DMS153 (cell line): ENCODE measurements at places on chromosomes 4 and X.
A peak's percentile ranks its signal among the peaks of the same experiment; 100 is the strongest.

GRCh38 chr4:118997601-118998000 is 108.9 kb downstream of the SYNPO2 start:
- DNase-seq = no peak

DNA sequence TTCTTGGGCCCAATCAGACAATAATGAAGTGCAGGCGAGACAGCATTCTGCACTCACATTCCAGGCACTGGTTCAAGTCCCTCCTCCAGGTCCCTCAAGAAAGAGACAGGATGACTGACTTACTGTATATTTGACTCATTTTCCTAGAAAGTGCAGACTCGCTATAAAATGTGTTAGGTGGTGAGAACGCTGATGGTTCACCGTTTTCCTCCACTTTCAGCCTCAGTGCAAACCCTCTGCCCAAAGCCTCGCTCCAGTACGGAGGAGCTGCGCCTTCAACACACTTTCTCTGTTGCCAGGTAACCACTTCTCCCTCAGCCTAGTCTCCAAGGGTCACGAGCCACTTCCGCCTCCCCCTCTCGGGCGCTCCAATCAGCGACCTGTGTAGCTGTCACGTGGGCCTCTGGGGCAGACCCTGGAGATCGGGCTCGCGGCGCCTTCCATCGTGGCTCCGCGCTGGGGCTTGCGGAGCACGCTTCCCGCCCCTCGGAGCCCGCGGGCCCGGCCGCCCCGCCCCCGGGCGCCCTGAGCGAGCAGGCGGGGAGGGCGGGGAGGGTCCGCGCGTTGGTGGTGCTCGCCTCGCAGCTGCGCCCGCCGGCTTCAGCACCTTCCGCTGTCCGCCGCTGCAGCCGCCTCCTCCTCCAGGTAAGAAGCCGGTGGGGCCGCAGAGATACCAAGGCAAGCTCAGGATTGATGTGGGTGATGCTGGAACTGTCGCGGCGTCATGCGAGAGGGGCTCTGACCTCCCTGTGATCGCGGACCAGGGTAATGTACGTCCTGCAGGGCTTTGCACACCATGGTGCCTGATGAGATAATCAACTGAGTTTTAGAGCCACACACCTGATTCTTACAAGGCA is at the start of gene WDR17:
WDR17 (plus strand) TSS at position 407 of the 857 bp plus-strand sequence. CDS start 45,740 bp downstream, outside the sequence.
- peak; percentile 95 for DNase-seq

DNA sequence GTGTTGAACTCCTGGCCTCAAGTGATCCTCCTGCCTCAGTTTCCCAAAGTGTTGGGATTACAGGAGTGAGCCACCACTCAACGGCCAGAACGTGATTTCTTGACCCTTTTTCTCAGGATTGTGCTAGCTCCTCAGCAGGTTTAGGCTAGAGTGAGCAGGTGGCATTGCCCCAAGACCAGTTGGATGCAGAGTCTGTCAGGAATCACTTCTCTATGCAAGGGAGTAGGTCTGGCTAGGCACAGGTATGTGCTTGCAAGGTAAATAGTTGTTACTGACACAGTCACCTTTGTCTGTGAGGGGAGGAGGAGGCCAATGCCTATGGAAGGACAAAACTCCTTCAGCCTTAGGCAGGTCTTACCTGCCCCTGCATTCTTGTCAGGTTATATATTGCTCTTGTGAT is 24.2 kb downstream of the SLC25A5 start:
- DNase-seq = no peak

- no peak for DNase-seq
Observed at GRCh38 chr4:154471032-154471431, 20.6 kb downstream of the DCHS2 start.

GRCh38 chrX:69024161-69024736 is 141.0 kb downstream of the PJA1 start:
- DNase-seq = no peak

GRCh38 chrX:107573016-107573415 is 55.3 kb upstream of the PRPS1 start:
- DNase-seq = no peak

DNA sequence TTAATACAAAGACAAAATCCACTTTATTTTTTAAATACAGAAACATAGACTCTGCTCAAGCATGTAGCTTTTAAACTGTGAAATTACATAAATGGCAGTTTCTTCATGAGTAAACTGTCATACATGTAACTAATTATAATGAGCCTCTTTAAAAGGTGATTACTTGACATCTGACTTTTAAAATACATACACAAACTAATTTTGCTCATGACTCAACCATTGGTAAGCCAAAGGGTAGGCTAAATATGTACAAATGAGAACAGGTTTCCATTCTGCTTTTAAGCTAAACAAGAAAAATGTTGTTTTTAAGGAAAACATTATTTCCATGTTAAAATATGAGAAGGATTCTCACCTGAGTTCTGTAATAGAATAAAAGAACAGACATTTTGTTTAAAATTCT is 27.9 kb downstream of the CAMK2D start:
- DNase-seq = no peak

DNA sequence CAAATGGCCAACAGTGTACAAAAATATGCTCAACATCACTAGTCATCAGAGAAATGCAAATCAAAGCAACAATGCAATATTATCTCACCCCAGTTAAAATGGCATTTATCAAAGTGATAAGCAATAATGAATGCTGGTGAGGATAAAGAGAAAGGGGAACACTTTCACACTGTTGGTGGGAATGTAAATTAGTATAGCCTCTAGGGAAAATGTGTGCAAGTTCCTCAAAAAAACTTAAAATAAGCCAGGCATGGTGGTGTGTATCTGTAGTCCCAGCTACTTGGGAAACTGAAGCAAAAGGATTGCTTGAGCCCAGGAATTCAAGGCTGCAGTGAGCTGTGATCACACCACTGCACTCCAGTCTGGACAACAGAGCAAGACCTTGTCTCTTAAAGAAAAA is 572.1 kb downstream of the NLGN4X start:
- no peak for DNase-seq

DNA sequence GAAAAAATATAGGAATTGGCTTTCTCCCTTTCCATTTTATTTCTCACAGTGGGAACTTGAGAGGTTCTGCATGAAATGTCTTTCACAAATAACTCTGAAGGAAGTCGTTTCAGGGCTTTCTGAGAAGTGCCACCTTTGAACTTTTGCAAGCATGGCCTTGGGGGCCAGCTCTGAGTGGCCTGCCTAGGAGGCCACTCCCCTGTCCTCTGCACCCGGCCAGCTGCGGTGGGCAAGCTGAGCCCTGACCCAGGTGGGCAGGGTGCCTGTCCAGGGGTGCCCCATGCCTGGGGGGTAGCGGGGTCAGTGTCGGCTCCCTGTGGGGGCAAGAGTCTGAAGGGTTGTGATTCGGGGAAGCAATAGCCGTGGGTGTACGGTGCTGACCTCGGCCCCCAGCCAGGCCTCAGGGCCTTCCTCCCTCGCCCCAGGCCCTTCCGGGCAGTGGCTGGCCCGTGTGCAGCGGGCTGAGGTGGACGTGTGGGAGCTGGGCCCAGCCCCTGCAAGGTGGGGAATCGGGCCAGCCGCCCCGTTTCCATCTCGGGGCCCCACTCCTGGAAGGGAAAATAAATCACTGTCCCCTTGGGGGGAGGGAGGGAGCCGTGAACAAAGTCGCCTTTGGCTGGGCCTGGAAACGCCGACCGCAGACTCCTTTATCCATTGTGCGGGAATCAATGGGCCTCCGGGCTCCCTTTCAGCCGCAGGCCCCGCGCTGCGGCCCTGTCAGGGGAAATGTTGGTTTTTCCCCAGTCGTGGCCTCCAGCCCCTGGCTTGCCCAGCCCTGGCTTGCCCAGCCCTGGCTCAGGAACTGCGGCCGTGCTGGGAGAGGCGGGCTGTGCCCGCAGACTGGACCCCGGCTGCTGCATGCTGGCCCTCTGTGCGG is 3.1 kb downstream of the FGFRL1 start:
- no peak for DNase-seq

DNA sequence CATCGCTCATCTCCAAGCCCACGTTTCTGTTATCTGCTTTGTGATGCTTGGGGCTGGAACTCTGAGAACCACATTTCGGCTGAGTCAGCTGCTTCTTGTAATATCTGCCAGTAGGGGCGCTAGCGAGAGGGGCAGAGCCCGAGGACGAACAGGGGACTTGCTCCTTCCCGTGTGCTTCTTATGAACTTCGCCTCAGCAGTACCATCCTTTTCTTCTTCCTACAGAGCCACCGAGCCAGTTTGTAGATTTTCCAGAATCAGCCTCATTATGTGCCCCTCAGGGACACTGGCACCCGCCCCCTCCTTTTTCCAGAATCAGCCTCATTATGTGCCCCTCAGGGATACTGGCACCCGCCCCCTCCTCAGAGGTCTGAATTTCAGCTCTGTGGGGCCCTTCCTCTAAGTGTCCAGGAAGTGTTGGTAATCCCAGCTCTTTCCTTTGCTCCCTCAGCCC is 441.7 kb upstream of the RASGEF1B start:
- DNase-seq = no peak

GRCh38 chrX:111652719-111653118 is 28.3 kb upstream of the ALG13 start:
- no peak for DNase-seq

DNA sequence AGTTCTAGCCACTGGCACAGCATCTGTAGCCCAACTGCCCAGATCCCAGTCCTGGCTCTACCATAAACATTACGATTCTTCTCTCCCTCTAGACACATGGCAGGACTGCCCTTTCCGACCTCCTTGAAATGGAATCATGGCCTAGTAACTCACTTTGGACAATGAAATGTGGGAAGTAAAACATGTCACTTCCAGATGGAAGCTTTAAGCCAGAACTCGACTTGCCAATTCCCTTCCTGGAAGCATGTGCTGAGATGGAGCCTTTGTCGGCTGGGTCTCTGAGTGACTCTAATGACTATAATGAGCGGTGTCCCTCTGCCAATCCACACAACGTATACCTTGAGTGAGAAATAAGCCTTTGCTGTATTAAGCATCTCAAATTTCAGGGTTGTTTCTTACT is 34.7 kb downstream of the SH3RF1 start:
- no peak for DNase-seq

GRCh38 chrX:153780678-153781427 is at the start of gene SRPK3:
Gene SRPK3, plus strand, starts transcription at chrX:153781041. Its CDS starts 46 bp downstream, at chrX:153781087.
- no peak for DNase-seq

DNA sequence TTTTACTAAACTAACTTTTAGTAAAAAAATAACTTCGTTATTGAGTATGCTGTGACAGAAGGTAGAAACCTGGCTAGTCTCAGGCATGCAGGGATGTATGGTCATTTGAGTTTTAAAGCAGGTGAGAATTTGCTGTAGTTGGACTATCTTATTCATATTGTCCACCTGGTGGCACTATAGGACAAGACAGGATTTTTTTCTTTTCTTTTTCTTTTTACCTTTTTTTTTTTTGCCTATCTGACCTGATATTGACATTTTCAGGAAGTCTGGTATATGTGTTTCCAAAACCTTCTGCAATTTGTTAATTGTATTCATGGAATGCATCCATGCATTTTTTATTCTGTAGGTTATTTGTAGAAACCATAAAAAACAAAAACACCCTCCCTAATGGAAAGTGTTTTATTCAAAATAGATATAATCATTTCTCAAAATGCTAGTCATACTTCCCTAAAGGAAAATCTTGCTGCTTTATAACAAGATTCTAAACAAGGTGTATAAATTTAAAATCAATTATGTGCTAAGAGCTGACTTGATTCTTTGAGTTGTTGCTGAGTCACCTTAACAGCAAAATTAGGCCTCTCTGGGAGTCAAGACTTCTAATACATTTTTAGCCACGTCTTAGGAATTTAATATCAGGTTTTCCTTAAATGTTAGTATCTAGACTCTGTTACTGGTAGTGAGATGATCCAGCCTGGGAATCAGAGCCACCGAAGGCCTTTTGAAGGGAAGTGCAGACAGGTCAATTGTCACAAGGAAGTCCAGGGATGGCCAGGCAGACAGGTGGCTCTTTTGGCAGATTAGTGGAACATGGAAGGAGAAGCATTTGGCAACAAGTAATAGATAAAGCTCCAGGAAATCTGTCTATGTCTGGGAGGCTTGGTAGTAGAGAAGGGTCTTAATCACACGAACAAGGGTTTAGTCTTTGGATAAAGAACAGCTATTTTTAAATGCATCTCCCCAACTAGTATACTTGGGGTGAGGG is 201.3 kb upstream of the GNPDA2 start:
- DNase-seq = no peak

- peak; percentile 72 for DNase-seq
Observed at GRCh38 chrX:69179380-69179911, 14.2 kb upstream of the PJA1 start.

GRCh38 chr4:53040459-53040815 is 178.3 kb downstream of the RASL11B start:
- DNase-seq = no peak

DNA sequence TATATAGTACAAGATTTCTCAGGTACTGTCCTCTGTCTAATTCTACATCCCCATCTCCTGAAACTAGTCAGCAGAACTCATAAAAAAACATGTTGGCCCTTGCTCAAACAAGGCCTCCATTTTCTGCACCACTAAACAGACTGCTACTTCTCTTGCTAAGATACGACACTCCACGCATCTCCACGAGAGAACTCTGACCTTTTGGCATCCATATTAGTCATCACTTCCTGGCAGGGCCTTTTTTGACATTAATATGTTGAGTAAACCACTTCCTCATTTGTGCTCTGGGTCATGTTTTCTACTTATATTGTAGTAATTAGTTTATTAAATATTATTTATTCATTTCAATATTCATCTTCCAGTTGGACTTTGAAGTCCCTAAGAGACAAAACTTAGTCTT is 65.6 kb downstream of the DCAF8L1 start:
- DNase-seq = no peak

DNA sequence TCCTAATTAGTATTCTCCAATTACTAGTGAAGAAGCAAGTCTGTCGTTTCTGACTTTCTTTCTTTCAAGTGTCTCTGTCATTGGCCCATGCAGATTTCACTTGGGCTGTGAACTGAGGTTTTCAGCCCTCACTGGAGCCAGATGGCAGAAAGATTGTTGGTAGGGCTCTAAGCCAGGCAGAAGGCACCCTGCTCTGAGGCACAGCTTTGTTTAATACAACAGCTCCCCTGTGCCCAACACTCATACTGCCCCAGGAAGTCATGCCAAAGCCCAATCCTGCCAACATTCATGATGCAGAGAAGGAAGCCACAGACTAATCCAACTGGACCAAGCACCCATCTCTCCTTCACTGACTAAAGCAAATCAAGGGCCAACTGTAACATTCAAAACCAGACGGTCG is 117.1 kb upstream of the FRG1 start:
- DNase-seq = no peak

- no peak for DNase-seq
Observed at GRCh38 chr4:2182994-2183393, 58.9 kb downstream of the HAUS3 start.

GRCh38 chrX:88735835-88736234 is 11.2 kb upstream of the CPXCR1 start:
- no peak for DNase-seq

DNA sequence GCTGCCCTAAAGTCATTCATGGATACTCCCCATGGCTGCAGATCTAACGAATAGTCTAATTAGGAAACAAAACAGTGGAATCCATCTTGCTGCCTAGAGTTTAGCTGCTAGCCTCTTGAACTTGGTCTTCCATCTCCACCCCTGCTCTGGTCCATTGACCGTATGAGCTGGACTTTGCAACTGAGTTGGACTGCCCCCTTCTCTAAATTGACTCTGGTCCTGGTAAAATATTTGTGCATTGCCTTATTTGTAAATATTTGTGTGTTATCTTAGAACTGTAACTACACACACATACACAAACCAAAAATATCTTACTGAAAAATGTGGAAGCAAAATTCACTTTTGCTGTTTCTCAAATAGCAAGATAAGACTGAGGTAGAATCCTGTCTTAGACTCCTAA is 181.3 kb downstream of the NWD2 start:
- DNase-seq = no peak
